ENCODE measurements at places on chromosomes 6 and 20.

GRCh38 chr6:9699888-9700287, 715.0 kb downstream of the TFAP2A start:
- DNase-seq: no peak

- DNase-seq: no peak
Measured at GRCh38 chr20:32017711-32018251, 7.5 kb downstream of the CCM2L start.

DNA sequence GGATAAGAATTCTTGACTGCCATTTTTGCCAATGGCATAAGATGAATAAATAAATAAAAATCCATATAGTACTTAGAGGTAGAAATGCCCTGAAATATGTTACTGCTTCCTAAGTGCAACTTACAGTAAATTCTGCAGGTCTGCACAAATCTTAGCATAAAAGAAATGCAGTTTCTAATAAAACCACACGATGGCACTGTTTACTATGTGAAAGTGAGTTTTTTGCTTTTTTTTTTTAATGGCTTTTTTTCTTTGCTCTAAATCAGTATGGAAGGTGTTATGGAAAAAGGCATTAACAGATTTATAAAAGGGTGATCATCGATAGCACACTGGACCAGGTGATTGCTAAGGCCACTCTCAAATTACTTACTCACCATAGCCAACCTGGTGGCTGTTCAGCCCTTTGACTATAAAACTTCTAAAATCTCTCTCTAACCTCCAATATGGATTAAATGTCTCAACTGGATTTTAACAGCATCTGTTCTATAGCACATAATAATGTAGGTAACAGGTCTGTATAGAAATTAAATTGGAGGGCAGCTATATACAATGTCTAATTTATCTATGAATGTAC, 45.8 kb downstream of the AHI1 start:
- DNase-seq: peak; percentile 12

GRCh38 chr6:111725446-111726112, 119.9 kb upstream of the TRAF3IP2 start:
- DNase-seq: no peak
